ENCODE measurements at places on chromosomes 3 and 15. TPM values are rescaled to one million over a fixed set of nuclear protein-coding genes. Genes with fewer than 3 reads are reported as not detected.

GRCh38 chr3:187531831-187532230 lies 138.4 kb downstream of the SST start:
- no peak for DNase-seq

- DNase-seq: no peak
Observed at GRCh38 chr3:171506743-171507319, 46.6 kb upstream of the TNIK start.

DNA sequence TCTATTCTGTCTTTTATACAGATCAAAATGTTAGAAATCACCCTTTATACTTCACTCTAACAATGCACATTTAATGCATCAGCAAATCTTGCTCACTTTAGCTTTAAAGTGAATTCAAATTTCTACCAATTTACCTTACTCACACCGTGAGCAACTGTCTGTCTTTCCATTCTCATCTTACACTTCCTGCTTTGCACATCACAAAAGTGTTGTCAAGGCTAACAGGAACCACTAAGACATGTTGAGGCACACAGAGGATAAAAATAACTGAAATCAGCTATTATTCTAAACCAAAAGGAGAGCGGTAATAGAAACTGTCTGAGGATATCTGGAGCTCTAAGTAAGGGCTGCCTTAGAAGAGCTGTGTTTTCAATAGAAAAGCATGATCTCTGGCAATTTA lies 519.9 kb downstream of the ZBBX start:
- DNase-seq: no peak

The RPL35A gene
- polyA plus RNA-seq: 1,628 TPM

The ZBTB47 gene
- not detected for polyA plus RNA-seq

The RASL12 gene
- polyA plus RNA-seq: not detected

GRCh38 chr15:89704411-89704810 lies 13.8 kb downstream of the WDR93 start:
- DNase-seq: no peak

DNA sequence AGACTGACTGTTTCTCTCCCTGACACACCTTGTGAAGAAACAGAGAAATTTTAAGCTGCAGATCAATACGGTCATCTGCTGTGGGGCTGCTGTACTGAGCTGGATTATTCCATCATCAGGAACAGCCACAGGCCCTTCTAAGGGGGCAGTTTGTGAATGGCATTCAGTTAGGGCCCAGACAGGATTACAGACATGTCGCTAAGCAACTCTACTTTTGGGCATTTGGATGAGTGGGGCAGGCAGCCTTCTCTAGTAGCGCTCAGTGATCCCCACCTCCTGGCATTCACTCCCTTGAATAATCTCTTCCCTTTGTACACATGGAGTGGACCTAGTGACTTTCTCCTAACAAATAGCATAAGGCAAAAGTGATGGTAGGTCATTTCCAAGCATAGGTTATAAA lies 144.4 kb upstream of the RARB start:
- DNase-seq: no peak

- no peak for DNase-seq
Observed at GRCh38 chr3:59192473-59192872, 142.6 kb upstream of the CFAP20DC start.

DNA sequence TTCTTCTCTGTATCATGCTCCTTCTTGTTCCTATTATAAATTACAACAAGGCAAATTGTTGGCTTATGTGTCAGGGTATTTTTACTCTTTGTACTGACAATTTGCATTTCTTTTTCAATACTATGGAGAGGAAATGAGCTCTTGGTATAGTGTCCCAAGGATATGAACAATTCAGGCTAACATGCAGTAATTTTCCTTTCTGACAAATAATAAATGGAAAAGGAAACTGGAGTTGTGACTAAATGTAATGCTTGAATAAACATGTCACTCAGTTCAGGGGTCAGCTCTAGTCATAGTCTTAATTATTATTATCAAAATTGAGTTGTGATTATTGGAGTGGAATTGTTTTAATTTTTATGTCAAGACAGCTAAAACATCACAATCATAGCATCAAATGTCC lies 256.0 kb upstream of the ZPLD1 start:
- no peak for DNase-seq
